CD4-positive, alpha-beta T cell treated with Interferon alpha-2 for 1 hour (primary cell): ENCODE measurements at places on chromosomes 16 and 17.
A peak's percentile ranks its signal among the peaks of the same experiment; 100 is the strongest.

- DNase-seq = no peak
These were observed 35.5 kb downstream of the UBN1 start for GRCh38 chr16:4882633-4883285.

- DNase-seq = no peak
These were observed 13.4 kb downstream of the SNX20 start for GRCh38 chr16:50667497-50668367.

DNA sequence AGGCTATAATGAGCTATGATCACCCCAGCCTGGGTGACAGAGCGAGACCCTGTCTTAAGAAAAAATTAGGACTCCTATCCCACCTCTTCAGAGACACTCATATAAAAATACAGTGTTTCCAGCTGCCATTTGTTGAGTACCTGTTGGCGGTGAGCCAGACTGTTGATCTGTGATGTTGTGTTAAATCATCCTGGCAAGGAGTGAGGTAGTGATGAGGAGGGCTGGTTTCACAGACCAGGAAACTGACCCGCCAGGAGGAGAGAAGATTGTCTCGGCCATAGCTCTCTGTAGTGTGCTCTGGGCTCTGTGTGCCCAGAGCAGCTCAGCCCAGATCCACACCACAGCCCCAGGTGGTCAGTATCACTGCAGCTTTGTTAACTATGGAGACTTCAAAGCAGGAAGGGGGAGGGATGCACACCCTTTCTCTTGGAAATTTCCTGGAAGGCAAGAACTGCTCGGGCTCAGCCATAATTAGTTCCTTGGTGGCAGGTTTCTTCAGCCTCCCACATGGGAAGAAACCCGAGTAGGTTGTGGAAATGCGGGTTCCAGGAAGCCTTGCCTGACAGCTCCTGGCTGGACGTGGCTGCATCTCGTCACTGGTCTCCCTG lies 343.0 kb downstream of the SNX29 start:
- DNase-seq = no peak

- DNase-seq = no peak
These were observed 628 bp downstream of the GABARAPL2 start for GRCh38 chr16:75566758-75567255.

DNA sequence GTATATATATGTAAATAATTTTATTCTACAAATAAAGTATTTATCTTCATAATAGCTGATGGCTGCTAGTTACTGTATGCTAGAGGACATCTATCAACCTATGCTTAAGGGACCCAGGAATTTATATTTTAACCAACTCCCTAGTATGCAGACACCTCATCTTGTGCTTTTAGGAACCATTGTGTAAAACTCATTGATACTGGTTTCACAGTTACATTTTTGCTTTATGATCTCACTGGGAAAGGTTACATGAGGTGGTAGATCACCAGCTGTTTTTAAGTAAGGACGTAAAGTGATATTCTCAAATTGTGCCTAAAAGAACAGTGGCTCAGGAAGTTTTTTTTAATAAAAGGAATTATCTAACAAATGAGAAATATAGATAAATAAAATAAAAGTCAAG lies 56.4 kb downstream of the VMP1 start:
- no peak for DNase-seq

DNA sequence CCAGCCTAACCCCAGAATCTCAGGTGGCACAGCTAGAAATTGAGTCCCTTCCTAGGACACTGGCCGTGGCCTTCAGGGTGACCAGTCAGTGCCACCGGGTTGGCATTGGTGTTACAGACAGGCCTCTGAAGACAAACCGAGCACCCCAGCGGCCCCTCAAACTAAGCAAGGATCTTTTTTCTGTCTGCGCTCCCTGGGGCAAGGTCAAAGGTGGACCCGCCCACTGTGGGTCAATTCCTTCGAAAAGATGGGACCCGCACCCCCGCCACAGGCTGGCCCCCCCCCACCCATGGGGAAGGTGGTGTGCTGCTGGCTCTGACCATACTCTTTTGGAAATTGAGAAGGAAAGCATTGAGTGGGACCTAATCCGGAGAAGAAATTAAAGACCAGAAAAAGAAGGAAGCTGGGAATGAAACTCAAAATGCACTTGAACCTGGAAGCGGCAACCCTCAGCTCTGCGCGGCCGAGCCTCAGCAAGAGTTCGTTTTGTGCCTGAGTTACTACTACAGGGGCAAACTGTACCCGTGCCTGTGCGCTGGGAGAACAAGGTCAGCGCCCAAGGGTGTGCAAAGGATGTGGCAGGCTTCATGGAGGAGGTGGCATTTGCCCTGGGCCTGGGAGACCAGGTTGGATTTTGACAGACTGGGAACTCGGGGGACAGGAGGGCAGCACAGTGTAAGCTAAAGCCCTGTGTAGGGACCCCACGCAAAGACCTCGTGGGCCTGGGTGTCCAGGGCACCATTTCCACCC lies 20.4 kb downstream of the TMC6 start:
- DNase-seq = no peak

GRCh38 chr16:1630450-1631213 lies 18.5 kb downstream of the CRAMP1 start:
- no peak for DNase-seq

DNA sequence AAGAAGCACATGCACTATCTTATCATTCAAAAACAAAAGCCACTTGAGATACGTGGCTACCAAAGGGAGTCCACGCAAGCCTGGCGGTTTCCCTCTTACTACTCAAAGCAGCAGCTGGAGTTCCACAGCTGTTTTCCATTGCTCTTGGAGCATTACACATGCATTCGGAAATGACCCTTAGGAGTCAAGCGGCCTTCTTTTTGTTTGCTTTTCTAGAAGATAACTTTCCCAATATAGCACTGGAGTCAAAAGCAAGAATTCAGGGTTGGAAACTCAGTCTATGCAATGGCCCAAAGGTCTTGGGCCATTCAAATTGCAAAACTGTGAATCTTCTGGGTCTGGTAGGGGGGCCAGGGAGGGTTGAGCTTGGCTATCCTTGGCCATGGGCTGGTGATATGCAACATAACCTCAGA lies 97.8 kb upstream of the MAF start:
- no peak for DNase-seq

DNA sequence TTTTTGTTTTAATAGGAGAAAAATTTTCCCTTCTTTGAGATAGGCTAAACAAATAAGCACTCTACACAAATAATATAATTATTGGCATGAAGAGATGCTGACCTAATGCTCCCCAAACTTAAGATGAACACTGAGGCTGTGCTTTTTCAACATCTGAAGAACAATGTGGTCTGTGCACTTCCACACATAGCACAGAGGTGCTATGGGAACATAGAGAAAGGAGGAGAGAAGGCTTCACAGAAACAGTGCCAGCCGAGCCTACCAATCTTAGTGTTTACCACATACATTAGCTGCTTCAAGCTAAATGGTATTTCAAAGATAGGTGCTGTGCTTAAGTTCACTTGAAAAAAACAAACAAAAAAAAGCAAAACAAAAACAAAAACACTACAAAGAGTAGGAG lies 72.4 kb downstream of the MYH10 start:
- DNase-seq = no peak

- DNase-seq = no peak
These were observed 2.9 kb downstream of the KRTAP9-7 start for GRCh38 chr17:41278176-41278955.

- DNase-seq = no peak
These were observed 510 bp downstream of the CRISPLD2 start for GRCh38 chr16:84820305-84820684.

DNA sequence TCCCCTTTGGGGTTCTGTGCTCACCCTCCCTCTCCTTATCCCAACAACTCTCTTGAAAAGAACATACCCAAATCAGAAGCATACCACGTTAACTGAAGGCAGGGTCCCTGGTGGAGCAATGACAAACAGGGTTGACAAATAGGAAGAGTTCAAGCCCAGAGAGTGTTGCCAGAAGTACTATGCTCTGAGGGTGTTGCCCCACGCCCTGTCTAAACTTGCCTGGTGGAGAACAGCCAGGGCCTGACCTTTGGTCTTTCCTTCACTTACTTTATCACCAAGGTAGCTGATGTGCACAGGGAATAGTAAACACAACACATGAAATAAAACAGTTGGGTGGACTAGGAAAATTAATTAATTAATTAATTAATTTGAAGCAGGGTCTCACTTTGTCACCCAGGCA lies 23.3 kb downstream of the ZNF75A start:
- no peak for DNase-seq

DNA sequence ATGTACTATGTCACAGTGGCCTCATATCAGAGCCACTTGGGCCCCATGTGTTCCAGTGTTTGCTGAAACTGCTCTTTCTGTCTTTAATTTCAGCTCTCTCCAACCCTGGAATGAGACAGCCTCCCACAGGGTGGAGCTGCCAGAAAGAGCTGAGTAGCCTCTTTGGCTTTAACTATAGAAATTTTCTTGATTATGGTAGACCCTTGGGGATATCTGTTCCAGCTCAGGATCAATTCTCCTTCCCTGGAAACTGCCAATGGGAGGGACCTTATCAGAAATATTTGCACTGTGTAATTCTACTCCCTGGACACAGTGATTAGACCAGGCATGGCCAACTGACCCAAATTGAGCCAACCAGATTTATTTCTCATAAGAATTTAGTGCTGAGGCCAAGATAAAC lies 39.0 kb upstream of the KDM8 start:
- no peak for DNase-seq

- DNase-seq = no peak
These were observed 242.0 kb upstream of the RBFOX1 start for GRCh38 chr16:7090628-7091115.

DNA sequence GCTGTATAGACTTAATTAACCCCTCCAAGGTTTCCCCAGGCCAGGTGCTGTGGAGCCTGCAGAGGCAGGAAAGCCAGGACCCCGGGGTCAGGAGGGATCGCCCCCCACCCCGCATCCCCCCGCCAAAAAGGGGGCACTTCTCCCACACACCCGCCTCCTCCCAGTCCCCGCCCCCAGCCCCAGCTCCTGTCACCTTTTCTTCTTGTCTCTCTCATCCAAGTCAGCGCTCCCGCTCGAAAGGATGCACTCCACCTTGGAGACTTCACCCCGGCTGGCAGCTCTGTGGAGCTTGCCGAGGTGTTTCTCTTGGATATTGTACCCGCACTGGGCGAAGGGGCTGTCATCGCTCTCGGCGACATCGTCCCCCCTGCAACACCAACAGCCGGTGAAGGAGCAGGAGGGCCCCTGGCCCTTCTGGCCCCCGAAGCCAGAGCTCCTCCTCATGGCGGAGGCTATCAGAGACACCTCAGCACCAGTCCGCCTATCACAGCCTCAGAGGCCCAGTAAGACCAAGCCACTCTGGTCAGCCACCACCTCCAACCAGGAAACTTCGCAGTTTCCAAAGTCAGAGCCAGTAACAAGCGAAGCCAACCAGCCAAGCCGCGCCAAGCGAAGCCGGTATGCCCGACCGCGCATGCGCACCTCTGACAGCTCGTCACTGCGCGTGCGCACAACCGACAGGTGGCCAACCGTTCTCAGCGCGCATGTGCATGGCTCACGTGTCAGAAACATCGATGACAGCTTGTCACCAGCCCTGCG lies 52.5 kb downstream of the SHCBP1 start:
- no peak for DNase-seq

- DNase-seq = peak; percentile 68
These were observed 76.0 kb downstream of the ABCC1 start for GRCh38 chr16:16025214-16025968.

DNA sequence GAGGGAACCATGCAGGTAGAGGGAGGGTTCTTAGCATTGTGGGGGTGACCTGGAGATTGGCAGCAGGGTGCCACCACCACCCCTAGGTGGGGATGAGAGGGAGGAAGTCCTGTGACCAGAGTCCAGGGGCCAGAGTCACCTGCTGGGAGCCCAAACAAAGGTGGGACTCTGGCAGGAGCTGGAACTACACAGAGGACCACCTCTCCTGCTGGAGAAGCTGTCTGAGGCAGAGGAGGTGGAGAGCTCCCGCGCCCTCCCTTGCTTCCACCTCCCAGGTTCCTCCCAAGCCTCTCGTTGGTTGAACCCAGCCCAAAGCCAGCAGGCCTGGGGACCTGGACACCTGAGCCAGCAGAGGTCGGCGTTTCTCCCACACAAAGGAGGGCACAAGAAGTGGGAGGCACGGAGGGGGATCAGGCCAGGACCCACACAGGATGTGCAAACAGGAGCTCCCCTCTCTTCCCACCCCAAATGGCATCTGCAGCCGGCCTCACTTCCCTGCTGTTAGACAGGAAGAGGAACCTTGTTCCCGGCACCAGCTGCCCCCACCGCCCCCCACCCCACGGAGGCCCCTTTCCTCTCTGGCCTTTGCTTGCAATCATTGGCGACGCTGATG lies 154.6 kb downstream of the SEC14L1 start:
- DNase-seq = no peak

DNA sequence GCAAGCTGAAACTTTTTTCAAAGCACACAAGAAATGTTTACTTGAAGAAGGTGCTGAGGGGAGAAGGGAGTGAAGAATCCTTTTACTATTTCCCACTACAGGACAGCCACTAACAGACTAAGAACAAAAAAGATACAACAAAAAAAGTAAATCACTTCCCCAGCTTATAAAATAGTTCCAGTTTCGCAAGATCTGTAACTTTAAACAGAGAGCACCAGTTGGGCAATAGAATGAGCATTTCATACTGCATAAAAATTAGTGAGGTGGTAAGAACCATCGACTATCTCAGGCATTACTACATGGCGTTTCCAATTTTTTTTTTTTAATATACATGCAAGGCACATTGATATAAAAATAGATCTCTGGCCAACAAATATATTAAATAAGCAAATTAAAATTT lies 11.1 kb downstream of the CRYBA1 start:
- no peak for DNase-seq

DNA sequence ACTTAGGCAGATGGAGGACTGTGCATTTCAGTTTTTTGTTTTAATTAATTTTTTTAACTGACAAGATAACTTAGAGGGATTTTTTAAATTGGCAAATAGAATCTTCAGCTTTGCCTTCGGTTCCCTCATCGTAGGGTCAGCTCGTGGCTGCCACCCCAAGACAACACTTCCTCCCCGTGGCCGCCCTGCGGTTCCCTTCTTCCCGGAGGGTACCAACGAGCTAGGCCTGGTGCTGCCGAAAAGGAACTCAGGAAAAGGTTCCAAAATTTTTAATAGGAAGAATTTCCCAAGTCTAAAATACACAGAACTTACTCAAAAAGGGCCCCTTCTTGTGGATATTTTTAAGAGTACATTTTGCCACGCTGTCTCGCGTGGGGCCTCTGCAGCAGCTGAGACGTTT lies 210.4 kb upstream of the CHMP6 start:
- no peak for DNase-seq

DNA sequence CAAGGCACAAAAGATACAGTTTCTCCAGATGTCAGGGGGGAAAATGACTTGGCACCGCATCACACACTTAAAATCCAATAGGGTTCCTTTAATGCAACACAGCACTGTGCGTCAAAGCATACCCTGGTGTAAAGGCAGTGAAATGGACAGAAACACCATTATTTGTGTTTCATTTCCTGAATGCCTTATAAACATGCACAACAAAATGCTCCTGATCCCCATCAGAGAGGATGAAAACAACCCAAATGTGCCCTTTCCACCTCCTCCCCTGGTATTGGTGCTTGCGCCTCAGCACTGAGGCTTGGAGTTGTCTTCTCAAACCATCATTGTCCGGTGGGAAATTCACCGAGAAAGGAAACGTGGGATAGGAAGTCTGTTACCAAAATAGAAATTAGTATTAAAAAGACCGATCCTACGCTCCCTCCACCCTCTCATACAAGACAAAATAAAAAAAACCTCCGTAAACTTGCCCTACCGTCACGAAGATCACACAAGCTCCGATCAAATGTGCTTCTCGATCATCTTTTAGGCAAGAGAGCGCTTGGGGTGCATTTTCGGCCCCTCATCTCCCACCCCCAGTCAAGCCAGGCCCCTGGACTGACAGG lies 722 bp downstream of the CDC27 start:
- peak; percentile 46 for DNase-seq
